NT2/D1 (cell line): ENCODE measurements at places on chromosomes 6 and 20.

DNA sequence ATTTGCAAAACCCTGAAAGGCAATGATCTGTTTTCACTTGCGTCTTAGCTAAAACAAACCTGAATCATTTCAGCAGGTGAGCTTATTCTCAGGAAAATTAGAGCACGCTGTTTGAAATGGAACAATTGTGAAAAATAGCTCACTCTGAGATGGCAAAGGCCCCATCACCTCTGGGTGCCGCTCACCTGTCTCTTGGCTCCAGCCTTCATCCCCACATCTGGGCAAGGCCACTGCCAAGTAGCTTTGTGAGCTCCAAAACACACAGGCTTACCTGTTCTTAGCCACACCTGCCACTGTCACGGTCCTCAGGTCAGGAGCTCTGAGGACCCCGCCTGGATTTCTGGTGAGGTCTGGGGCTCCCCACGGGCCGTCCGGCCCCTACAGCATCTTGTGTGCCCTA is 66.7 kb downstream of the SMOC2 start:
- DNase-seq: no peak

GRCh38 chr6:71982389-71982788 is 96.0 kb downstream of the RIMS1 start:
- no peak for DNase-seq

DNA sequence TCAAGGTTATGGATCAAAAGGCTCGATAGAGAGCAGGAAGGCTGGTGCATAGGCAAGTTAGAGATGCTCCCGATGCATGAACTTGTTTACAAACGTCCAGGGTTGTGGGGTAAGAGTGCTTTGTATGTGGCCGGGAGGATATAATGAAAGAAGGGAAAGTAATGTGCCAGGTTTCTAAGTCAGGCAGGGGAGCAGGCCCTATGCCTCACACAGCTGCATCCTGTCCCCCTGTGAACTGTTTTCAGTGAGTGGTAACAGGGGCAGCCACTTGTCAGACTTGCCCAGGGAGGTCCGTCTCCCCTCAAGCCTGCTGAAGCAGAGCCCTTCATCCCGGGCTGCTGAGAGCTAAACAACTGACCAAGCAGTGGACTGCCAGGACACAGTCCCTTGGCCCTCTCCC is 19.4 kb downstream of the KCNK5 start:
- no peak for DNase-seq

DNA sequence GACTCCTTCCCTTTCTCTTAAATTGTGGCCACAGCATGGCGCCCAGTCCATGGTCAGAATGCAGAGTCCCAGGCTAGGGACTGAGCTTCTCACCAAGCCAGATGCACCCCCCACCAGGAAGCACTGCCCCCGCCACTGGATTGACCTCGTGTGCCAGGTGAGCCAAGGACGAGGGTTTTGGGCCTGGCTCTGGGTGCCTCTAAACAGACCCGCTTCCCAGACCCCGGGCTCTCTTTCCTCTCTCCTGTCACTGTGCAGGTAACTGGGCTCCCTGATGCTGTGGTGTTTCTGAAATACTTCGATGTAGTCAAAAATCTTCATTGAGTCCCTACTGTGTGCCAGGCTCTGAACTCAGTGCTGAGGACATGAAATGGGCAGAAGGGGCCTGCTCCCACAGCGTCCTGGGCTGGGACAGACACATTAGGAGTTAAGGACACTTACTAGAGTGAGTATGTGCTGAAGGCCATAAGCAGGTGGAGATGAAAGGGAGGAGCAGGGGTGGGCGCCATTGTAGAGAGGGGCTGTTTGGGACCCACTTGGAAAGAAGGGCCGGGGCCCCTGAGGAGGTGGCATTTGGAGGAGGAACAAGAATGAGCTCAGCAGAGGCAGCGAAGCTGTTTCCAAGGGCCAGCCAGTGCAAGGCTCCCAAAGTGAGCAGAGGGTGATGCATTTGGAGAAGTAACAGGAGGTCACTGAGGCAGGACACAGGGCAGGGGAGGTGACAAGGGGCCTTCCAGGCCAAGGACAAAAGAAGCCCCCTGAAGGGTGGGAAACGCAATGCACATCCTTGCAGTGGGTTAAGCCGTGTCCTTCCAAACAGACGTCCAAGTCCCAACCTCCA is 217.1 kb downstream of the ANKRD60 start:
- DNase-seq: no peak

GRCh38 chr20:19254956-19255355 is 42.5 kb downstream of the SLC24A3 start:
- no peak for DNase-seq

GRCh38 chr6:89596056-89596455 is 42.5 kb downstream of the LYRM2 start:
- DNase-seq: no peak

DNA sequence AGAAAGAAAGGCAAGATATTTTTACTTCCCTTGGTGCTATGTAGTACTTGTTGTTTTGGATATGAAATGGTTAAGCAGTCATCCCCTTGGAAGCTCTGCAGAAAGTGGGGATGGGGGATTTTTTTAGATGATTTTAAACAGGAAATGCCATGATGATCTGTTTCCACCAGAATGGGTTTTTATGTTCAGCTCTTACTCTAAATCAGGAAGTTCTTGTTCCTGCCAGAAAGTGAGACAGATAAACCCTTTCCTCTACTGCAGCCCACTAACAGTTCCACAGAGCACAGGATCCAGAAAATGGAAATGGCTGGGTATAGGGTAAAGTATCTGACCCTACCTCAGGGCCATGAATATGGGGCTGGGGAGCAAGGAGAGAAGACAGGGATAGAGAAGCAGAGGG is 32.1 kb upstream of the PPP1R3G start:
- DNase-seq: no peak

DNA sequence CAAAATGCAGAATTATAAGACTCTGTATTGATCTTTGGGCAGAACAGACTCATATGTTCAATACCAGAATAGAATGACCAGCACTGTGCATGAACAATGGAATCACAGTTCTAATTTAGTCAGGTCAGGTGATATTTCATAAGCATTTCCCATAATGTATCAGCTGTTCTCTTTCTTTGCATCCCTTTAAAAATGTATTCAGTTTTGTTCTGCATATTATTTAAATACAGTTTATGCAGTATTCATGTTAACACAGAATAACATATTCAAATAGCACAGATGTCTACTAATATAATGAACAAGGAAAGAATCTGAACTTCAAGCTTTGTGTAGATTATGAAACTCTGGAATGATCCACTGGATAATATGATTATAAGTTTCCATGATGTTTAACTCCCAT is 128.5 kb downstream of the LAMP5 start:
- no peak for DNase-seq

- DNase-seq: no peak
Measured at GRCh38 chr20:25238319-25239037, 9.4 kb upstream of the PYGB start.

- no peak for DNase-seq
Measured at GRCh38 chr6:56238352-56238751, 9.0 kb downstream of the COL21A1 start.

DNA sequence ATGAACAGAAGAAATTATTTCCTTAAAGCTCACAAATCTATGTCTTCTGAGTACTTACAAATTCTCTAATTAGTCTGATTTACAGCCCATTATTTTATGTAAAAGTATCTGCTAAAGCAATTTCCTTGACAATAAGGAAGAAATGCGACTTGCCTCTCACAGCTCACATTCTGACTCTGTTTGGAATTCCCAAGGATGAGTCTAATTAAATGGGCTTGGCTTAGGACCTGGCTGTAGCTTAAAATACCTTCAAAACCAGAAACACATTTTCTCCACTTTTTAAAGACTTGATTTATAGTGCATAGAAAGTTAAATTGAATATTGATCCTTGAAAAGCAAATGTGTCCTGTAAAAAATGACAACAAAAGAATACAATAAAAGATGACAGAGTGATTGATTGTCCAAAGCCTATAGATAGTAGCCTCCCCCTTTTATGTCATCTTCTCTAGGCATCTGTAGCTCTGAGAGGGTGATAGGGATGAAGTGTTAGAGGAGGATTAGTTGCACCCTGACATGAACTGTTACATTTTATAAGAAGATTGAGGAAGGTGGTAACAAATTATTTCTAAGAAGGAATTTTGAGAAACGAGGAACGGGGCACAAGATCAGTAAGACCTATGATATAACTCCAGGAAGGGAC is 118.9 kb downstream of the MACROD2 start:
- DNase-seq: no peak

GRCh38 chr6:160513836-160514235 is 150.2 kb downstream of the LPA start:
- DNase-seq: peak; percentile 11
